ENCODE measurements at places on chromosomes 7 and 10.

GRCh38 chr10:112343056-112343806 lies 30.7 kb upstream of the ACSL5 start:
- DNase-seq = no peak

- DNase-seq = no peak
Measured at GRCh38 chr7:132475669-132476116, 100.6 kb downstream of the PLXNA4 start.

DNA sequence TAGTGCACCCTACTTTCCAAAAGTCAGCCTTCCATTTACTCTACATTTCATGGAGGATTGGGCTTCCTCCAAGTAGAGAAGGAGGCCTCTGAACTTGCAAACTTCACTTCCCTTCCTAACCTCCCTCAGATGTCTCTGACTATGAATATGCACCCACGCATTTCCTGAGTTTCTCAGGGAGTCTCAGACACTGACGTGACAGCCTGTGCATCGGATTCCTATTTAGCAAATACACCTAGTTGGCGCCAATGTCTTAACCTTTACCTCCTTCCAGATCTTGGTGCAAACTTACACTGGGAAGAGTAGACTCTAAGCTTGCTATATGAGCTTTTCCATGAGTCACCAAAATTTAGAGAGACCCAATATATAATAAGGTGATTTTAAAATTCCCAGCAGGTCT lies 920.1 kb upstream of the AUTS2 start:
- DNase-seq = no peak

- no peak for DNase-seq
Measured at GRCh38 chr7:141660259-141660658, 41.7 kb downstream of the DENND11 start.

DNA sequence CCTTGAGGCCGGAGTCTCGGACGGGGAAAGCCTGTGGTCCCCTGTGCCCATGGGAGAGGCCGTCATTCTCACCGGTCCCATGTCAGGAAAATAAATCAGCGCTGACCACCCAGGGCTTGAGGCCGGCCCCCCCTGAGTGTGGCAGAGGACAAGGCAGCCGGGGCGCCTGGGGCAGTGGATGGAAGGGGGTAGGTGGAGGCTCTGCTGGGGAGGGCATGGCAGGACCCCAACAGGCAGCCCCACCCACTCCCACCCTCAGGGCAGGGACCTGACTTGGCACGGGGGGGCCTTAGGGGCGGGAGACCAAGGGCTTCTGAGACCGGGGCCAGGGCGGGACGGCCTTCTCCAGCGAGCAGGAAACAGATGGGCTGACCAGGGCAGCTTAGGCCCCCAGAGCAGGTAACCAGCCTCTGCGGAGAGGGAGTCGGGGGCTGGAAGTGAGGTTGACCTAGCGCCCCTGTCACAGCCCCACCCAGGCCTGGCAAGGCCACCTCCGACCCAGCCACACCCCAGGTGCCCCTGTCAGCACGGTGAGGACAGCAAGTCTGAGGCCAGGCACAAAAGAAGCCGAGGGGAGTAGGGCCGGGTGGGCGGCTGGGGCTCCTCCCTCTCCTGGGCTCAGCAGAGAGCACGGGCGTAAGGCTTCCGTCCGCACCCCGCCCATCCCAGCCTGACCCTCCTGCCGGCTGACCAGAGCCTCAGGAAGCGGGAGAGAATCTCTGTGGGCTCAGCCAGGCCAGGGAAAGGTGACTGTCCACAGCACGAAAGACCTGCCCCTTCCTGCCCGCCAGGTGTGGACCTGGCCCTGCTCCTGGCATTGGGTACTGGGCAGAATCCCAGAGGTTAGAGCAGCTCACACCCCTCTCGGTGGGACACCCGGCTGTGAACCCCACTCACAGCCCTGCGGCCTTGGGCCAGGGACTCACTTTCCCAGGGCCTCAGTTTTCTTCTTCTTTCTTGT lies 87.4 kb downstream of the FOXL3 start:
- DNase-seq = no peak

- DNase-seq = no peak
Measured at GRCh38 chr7:90621747-90622140, 25.6 kb downstream of the CDK14 start.

GRCh38 chr10:101014966-101015581 lies 15.5 kb downstream of the LZTS2 start:
- no peak for DNase-seq

GRCh38 chr7:127954357-127954748 lies 76.9 kb downstream of the LRRC4 start:
- DNase-seq = no peak

GRCh38 chr10:92530891-92531535 lies 42.9 kb downstream of the IDE start:
- DNase-seq = no peak

DNA sequence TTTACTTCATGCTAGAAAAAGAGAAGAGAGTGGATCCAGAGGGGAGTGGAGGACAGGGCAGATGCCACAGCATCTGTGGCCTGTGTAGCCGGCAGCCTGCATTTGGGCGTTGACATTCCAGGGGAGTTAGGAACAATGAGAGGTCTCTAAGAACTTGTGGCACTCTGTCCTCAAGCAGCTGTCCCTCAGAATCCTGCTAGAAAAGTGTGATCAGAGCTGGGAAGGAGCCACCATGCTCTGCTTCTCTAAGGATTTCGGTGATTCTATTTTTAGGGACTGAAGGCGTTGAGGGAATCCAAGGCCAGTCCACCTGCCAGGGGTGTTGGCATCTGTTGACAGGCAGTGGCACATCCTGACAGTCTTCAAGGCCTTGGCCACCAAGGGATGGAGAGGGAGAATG lies 7.6 kb downstream of the LRIT2 start:
- DNase-seq = no peak

DNA sequence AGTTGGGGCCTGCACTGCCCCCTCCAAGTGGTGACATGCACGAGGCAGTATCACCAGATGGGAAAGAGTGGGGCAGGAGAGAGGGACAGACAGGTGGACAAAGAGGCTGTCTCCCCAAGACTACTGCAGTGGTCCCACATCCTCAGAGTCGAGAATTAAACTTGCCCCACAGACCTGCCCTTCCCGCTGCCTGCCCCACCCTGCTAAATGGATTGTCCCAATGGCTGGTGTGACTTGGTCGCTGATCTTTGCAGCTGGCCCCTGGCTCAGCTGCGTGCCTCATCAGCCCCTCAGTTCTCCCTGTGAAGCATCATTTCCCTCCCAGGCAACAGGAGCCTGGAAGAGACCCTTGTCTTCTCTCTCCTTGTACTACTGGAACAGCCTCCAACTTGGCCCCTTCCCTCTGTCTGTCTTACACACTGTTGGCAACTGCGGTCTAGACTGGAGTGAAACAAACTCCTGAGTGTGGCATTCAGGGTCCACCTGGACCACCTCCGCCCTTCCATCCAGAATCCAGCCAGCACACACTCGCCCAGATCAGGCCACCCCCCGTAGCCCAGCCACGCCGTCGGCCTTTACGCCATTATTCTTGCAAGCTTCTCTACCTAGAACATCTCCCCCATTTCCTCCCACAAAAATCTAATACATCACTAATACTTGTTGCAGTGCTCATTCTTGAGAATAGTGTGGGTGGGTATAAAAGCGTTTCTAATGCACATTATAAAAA lies 275.1 kb downstream of the CELF2 start:
- DNase-seq = no peak

GRCh38 chr10:127851661-127852194 lies 41.0 kb downstream of the CLRN3 start:
- DNase-seq = no peak

DNA sequence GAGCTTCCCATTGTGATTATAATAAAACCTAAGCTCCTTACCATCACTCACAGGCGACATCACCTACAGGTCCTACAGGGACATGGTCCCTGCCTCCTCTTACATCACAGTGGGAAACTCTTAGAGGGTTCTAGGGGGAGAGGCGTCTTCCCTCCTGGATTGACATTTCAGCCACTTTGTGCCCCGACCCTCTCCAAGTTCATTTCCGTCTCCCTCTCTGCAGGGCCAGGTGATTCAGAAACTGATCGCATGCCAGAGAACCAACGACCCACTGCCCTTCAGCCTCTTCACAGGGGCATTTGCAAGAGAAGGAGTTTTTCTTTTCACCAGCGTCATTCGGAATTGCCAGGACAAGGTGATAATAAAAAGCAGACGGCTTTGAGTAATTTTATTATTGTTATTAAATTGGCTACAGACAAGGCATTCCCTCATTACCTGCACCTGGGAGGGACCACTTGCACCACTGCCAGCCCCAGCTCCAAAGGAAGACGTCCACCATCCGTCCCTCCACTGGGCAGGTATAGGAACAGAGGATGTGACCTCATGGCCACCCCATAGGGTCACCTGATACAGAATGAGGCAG lies 85.8 kb upstream of the CUX1 start:
- no peak for DNase-seq

GRCh38 chr10:3681642-3682554 lies 103.1 kb downstream of the KLF6 start:
- no peak for DNase-seq

- no peak for DNase-seq
Measured at GRCh38 chr10:32004161-32004591, 52.0 kb downstream of the KIF5B start.

DNA sequence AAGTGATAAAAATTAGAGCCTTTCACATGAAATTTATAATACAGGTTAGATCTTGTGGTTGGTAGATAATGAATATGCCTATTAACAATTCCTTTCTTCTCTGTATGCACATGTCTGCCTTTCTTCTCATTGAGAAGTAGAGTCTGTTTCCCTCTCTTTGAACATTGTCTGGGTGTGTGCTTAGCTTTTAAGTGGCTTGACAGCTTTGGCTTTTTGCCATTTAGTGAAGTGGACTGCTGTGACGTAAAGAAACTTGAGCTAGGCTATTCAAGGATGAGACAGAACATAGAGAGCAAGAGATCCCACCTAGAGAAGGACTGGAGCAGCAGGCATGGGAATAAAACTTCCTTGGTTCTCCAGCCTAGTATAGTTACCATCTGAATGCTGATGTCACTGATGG lies 996.7 kb upstream of the CELF2 start:
- DNase-seq = no peak

- no peak for DNase-seq
Measured at GRCh38 chr7:21370283-21370982, 57.5 kb upstream of the SP4 start.

DNA sequence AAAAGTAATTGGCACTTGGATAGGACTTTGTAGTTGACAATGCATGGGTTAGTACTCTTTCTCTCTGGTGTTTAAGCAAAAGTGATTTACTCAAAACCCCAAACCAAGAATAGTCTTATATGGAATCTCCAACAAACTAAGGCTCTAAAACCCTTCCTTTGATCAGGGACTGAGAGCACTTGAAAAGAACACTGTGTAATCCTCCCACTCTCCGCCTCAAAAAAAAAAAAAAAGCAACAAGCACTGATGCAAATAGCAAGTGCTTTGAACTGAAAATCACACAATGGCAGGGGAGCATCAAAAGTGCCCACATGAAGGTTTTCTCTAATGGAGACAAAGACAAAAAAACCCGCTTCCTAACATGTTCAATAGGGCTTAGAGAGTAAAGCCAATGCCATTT lies 467.9 kb upstream of the AUTS2 start:
- DNase-seq = no peak

DNA sequence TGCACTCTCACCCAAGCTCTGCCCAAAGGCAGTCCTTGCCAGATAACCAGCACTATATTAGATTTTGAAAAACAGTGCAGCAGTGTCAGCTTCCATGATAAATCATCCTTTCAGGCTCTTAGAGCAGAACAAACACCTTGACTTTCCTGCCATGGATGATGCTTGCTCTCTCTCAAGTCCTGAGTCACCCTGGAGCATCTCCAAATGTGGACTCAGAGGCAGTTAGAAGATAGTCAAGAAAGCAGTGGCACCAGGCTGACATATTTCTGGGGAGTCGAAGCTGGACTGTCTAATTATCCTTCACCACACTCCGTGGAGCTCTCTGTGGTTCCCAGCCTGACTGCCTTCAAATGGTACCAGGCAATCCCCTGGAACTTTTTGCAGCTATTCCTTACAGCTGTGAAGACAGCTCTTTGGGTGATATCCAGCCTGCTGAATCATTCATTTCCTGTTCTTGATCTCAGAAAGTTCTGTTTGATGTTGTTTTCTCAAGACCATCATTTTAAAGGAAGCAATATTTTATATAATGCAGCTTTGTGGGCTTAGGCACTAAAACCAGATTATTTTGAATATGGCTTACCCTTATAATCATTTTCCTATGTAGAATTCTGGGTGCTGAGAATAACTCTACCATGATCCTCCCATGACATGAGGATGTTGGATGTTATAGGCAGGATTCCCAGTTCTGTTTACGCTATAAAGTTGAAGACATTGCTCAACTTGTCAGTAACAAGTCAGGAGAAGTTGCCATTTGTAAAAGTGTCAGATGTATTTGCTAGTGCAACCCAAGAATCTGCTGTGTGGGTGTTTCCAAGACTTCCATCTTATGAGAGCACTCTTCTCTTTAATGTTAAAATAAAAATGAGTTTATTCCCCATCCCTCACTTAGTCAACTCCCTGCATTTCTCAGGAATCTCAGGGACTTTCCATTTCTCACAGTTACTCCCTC lies 233.8 kb downstream of the C7orf25 start:
- DNase-seq = no peak

GRCh38 chr7:68622500-68622899 lies 975.8 kb upstream of the AUTS2 start:
- DNase-seq = no peak

DNA sequence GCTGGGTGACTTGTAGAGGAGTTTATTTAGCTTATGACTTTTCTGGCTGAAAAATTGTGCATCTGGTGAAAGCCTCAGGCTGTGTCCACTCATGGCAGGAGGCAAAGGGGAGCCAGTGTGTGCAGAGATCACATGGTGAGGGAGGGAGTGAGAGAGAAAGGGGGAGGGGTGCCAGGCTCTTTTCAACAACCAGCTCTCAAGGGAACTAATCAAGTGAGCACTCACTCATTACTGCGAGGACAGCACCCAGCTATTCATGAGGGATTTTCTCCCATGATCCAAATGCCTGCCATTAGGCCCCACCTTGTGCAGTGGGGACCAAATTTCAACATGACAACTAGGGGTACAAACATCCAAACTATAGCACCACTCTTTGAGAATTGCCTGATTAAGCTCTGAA lies 590.2 kb downstream of the MAGI2 start:
- no peak for DNase-seq

DNA sequence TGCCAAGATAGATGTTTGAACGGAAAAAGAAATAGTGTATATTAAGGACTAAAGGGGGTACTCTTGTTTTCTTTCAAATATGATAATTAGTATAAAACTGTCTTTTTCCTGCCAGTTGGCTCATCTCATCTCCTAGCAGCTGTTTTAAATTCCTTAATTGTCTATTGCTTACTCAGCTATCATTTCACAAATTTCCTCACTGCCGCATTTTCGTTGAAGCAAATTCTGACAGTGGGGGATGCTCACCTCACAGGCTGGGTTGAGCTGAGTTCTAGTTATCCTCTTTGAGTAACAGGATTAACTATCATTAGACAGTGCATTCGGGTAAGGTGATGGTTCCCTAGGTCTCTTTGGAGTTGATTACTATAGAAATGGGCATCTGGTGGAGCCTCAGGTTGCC lies 592.0 kb downstream of the AUTS2 start:
- DNase-seq = no peak
